Mammary epithelial cell (primary cell): ENCODE measurements at places on chromosomes 11 and 22.

DNA sequence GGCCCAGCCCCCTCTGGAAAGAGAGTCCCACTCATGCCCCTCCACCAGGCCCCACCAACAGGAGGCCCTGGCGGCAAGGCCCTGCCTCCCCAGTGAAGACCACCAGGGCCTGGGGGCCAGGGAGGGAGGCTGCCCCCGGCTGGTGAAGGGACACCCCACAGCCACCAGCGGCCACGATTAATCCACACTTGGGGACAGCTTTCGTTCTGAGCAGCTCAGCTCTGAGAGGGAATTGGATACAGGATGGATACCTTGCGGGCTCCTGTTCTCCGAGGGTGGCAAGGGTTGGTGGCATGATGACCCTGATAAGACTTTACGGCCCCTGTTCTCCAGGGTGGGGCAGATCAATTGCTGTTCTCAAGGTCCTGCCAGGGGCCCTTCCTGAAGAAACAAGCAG lies 6.9 kb upstream of the NLRP6 start:
- no peak for DNase-seq

- DNase-seq: no peak
These were observed 58.4 kb upstream of the RCN1 start for GRCh38 chr11:32032478-32032877.

- no peak for DNase-seq
These were observed 69.2 kb downstream of the PRSS23 start for GRCh38 chr11:86869531-86869930.

GRCh38 chr22:29604076-29604360 lies 585 bp downstream of the NF2 start:
- DNase-seq: peak; percentile 44

DNA sequence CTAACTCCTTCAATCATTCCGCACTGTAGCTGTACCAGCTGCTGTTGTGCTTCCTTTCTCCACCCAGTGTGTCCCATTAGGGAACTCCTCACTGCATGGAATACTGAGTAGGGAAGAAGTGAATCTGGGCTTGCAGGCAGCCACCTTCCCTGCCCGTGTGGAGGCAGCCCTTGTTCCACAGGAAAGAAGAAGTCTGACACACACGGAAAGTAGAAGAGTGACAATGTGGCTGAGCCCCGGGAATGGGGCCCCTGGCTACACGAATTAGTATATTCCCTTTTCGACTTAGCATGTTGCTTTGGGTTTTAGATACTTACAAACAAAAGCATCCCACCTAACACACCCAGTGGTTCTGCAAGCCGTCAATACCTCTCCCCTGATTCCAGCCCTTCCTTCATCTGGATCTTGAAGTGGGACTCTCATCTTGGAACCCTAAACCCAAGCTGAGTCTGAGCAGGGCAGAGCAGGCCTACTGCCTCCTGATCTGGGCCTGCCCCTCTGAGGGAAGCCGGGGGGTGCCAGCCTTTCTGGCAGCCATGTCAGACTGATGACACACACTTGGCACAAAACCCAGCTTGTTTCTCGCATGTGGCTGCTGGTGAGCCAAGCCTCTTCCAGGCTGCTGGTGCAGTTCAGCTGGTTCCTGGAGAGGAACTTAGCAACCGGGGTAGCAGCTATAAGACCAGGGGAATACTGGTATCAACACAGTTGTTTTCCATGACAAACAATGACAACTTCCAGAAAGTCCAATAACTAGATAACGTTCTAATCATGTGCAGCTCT lies 71.6 kb downstream of the C11orf58 start:
- DNase-seq: peak; percentile 63

- no peak for DNase-seq
These were observed 201.4 kb downstream of the GRIA4 start for GRCh38 chr11:105811242-105811641.
